ENCODE measurements at places on chromosomes 7 and 10.

DNA sequence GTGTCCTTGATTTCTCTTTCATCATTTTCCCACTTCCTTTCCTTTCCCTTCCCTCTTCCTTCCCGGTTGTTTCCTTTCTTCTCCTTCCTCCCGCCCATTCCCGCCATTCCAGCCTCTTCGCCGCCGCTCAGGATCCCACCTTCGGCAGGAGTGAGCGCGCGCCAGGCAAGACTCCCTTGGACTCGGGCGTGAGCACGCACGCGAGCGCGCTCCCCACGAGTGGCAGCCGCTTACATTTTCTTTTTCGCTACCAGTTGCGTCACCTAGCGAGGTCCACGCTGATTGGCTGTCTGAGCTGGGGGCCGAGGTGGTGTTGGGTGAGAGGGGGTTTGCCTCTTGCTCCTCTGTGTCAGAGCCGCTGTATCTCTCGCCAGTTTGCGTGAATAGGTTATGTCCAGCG is 11.8 kb downstream of the ZAN start:
- DNase-seq = no peak

- no peak for DNase-seq
These were observed 35.6 kb upstream of the FAM13C start for GRCh38 chr10:59397961-59398360.

GRCh38 chr10:124734311-124735166 is 9.6 kb downstream of the FAM53B start:
- no peak for DNase-seq

GRCh38 chr7:2603044-2603965 is 28.5 kb upstream of the TTYH3 start:
- no peak for DNase-seq

GRCh38 chr7:1529383-1530116 is 952 bp upstream of the MAFK start:
- DNase-seq = no peak

- no peak for DNase-seq
These were observed 247.4 kb upstream of the TEX47 start for GRCh38 chr7:89042940-89043339.

GRCh38 chr10:34464591-34464990 is 350.5 kb downstream of the PARD3 start:
- no peak for DNase-seq

DNA sequence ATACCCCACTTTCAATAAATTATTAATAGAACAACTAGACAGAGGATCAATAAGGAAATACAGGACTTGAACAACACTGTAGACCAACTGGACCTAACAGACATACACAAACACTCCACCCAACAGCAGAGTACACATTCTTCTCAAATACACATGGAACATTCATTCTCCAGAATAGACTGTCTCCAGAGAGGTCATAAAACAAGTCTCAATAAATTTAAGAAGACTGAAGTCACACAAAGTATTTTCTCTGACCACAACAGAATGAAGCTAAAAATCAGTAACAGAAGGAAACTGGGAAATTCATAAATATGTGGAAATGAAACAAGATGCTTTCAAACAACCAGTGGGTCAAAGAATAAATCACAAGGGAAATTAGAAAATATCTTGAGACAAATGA is 119.8 kb downstream of the SMURF1 start:
- no peak for DNase-seq

Measured in NCI-H748 treated with DMSO at 0.1 percent for 48 hours (cell line).